Naive thymus-derived CD8-positive, alpha-beta T cell (primary cell): ENCODE measurements at places on chromosomes 7 and 10.

- no peak for DNase-seq
Measured at GRCh38 chr7:27491534-27491933, 171.1 kb downstream of the HIBADH start.

DNA sequence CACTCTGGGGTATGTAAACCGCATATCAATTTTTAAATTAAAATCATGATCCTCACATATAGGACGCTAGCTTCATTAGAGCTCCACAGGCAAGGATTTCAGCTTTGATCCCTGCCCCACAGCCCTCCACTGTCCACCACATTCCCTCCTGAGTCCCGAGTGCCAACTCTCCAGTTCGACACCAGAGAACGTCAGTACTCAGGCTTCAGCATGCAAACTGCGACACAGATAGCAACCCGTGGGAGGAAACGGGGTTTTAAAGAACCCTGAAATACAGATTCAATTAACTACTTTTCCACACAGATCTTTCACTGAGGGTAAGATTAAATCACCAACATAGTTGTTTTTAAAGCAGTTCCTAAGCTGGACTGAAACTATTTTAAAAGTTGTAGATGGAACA lies 26.1 kb downstream of the RAPGEF5 start:
- no peak for DNase-seq

- DNase-seq, result no peak
Measured at GRCh38 chr7:121026577-121027111, 38.1 kb downstream of the CPED1 start.

- DNase-seq, result no peak
Measured at GRCh38 chr10:112915590-112916572, 34.2 kb upstream of the TCF7L2 start.
